ENCODE measurements at places on chromosomes 2 and 18.
A peak's percentile ranks its signal among the peaks of the same experiment; 100 is the strongest.

DNA sequence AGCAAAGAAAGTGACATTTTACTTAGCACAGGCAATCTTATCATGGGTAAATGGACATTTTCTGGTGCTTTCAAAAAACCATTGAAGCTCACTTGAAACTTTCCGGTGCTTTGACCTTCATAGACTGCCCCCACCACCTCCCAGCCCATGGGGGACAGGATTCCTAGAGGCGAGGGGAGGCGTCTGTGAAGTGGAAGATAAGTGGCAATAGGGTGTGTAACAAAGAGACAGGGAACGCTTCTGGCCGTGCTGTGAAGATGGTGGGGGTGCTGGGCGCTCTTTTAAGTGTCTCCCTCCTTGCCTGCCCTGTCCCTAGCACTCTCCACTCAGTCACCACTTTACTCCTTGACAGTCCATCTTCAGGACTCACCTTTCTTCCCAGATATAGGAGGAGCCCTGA, 23.4 kb upstream of the GMPPA start:
- DNase-seq = no peak

- peak; percentile 87 for DNase-seq
These were observed 4.5 kb upstream of the OSR1 start for GRCh38 chr2:19362755-19363473.

GRCh38 chr2:109703077-109703476, 88.9 kb downstream of the SOWAHC start:
- DNase-seq = peak; percentile 57

- DNase-seq = peak; percentile 91
These were observed 191.4 kb downstream of the SPP2 start for GRCh38 chr2:234241656-234242458.

- no peak for DNase-seq
These were observed 26.5 kb downstream of the BCL2 start for GRCh38 chr18:63292831-63293683.

GRCh38 chr2:37659723-37660122, 11.7 kb downstream of the CDC42EP3 start:
- DNase-seq = no peak

- no peak for DNase-seq
These were observed 2.5 kb upstream of the SP140L start for GRCh38 chr2:230324503-230324902.

DNA sequence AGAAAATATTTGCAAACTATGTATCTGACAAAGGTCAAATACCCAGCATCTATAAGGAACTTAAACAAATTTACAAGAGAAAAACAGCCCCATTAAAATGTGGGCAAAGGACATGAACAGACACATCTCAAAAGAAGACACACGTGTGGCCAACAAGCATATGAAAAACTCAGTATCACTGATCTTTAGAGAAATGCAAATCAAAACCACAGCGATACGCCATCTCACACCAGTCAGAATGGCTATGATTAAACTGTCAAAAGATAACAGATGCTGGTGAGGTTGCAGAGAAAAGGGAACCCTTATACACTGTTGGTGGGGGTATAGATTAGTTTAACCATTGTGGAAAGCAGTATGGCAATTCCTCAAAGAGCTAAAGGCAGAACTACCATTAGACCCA, 64.3 kb upstream of the RBMS1 start:
- DNase-seq = no peak

DNA sequence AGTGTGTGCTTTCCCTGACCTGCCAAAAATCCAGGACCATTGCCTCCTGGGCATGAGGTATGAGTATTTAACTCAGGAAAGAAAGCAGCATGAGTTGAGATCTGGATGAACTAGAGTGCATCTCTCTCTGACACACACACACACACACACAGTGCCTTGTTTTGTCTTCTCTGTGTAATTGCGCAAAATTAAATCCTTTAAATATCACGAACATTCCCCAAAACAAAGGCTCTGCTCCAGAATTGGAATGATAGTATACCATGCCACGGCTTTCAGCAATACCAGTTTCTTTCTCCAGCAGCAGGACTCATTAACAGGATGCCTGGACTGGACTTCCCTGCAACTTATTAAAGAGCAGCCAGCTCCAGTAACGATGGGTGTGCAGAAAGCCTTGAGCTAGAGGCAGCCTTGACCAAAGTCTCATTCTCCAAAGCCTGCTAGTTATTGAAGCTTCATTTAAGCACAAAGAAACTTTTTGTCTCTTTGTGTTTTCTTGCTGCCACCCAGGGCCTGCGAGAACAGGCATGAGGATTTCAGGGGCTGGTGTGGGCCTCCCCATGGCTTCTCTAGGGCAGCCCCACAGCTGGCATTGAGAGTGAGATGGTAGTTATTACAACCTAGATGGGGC, 101.7 kb downstream of the NRP2 start:
- no peak for DNase-seq

DNA sequence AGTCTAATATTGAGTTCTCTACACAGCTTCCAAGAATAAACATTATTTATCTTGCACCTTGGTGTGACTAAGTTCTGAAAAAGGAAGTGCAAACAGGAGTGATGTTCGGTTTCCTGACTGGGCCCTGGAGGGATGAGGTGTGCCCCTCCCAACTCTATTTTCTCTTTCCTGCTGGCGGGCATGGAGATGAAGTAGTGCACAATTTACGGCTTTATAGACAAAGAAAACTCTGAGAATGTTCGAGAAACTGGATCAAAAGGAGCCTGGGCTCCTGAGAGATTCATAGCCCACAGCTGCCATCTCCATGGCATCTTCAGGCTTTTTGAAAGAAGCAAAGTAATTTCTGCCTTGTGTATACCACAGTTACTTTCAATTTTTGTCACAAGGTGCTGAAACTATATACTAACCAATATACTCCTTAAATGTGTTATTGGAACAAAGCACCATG, 22.3 kb downstream of the LRATD1 start:
- DNase-seq = no peak

DNA sequence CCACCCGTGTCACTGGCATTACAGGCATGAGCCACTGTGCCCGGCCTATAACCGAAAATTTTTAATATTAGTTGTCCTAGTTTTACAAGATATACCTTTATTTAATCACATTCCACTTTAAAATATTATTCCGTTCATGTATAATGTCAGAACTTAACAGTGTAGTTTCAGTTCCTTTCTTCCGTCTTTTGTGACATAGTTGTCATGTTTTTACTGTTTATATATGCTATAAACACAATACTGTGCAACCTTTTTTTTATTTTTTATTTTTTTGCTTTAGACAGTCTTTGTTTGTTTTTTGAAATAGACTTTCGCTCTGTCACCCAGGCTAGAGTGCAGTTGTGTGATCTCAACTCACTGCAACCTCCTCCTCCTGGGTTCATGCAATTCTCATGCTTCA, 129.5 kb upstream of the TTC27 start:
- no peak for DNase-seq
